ENCODE measurements at places on chromosomes 7 and 10. TPM values are rescaled to one million over a fixed set of nuclear protein-coding genes. Genes with fewer than 3 reads are reported as not detected.

DNA sequence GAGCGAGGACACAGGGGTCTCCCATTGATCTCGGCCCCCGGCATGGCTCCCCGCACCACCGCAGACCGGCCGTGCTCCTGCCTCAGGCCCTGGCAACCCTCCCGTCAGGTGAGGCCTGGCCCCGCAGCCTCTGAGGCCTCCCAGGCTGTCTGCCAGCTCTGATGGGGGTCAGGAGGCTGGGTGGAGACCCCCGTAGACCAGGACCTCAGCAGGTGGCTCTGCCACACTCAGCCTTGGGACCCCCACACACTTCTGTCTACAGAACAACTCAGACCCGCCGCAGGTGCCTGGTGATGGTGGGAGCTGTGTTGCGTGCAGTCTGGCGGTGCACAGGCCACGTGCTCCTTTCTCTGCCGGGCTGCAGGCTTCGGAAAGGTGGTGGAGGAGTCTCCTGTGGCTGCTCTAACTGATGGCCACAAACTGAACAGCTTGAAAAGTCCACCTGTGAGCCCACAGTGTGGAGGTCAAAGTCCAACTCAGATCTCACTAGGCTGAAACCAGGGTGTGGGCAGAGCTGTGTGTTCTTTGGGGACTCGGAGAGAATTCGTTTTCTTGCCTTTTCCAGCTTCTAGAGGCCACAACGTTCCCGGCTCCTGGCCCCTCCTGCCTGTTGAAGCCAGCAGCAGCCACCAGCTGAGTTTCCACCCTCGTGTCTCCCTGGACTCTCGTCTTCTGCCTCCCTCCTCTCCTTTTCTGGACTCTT, 62.5 kb downstream of the PWWP2B start:
- no peak overlapping the region for H3K27ac ChIP-seq
- no peak for DNase-seq
- no peaks in the 10 kb centered on the region for H3K36me3 ChIP-seq
- H3K4me3 ChIP-seq = no peak overlapping the region
- H3K4me1 ChIP-seq = no peaks in the 10 kb centered on the region

The MKI67 gene
- 136 TPM for total RNA-seq

DNA sequence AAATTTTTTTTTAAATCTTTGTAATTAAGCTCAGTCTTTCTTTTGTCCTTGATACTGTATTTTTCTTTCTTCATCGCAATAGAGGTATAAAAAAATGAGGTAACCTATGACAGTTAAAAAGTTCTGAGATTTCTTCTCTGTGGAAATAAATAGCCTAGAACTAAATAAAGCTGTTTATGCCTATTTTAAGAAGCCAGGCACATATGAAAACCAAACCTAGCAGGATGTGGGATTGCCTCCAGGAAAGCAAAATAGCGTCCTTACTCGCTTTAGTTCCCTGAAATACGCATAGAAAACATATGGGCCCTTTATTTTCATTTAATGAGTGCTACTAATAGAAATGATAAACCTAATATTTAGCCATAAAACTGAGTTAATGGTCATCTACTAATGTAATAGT, 6.6 kb downstream of the UBE2D1 start:
- H3K27ac ChIP-seq = no peak overlapping the region
- no peaks in the 10 kb centered on the region for H3K36me3 ChIP-seq
- no peaks in the 10 kb centered on the region for H3K27me3 ChIP-seq
- no peak for DNase-seq
- no peak overlapping the region for H3K4me3 ChIP-seq

DNA sequence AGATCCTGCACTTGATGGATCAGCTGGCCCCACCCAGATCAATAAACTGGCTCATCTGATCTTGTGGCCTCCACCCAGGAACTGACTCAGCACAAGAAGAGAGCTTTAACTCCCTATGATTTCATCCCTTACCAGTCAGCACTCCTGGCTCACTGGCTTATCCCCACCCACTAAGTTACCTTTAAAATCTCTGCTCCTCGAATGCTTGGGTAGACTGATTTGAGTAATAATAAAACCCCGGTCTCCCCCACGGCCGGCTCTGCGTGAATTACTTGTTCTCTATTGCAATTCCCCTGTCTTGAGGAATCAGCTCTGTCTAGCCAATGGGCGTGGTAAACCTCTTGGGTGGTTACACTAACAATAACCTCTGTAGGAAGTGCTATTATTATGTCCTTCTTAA, 83.7 kb downstream of the MBL2 start:
- no peaks in the 10 kb centered on the region for H3K4me1 ChIP-seq
- no peaks in the 10 kb centered on the region for H3K36me3 ChIP-seq
- H3K4me3 ChIP-seq = no peak overlapping the region
- no peak for DNase-seq

- H3K27ac ChIP-seq = no peak overlapping the region
- no peaks in the 10 kb centered on the region for H3K4me1 ChIP-seq
- DNase-seq = no peak
- H3K4me3 ChIP-seq = peak overlapping the region; percentile 51
- no peaks in the 10 kb centered on the region for H3K36me3 ChIP-seq
Observed at GRCh38 chr7:66043681-66044497, 31.7 kb upstream of the ASL start.

The SPAM1 gene
- total RNA-seq = not detected

The ADARB2 gene
- total RNA-seq = not detected

The PILRA gene
- 1.9 TPM for total RNA-seq

DNA sequence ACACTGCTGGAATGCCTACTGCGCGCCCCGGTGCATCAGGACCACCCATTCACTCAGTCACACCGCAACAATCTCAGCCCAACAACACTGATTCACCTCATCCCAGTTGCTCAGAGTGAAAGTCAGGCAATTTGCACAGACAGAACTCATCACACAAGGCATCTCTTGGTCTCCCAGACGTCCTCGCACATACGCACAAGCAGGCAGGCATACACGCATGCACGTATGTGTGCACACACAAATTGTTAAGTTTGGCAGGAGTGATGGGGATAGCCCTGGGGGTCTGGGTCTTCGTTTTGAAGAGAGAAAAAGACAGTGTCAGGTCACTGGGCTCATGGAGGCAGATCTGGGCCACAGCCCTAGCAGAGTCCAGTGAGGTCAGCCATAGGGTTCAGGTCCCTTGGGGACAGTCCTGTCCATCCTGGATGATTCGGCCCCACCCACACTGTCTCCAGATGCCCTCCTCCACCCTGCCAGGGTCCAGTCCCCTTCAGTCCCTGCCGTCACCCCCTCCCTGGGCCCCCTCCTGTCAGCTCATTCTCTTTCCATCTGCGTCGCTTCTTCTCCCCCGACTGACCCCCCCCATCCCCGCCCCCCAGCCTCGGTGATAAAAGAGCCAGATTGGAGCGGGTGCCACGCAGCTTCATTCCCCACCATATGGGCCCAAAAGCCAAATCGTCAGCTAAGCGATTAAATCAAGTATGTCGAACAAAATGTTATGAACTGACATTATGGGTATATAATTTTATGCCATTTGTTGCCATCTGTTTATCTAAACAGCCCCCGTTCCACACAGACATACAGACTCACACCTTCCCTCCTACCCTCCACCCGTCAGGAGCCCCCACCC, 48.5 kb upstream of the SLF2 start:
- H3K36me3 ChIP-seq = no peaks in the 10 kb centered on the region
- H3K27ac ChIP-seq = no peak overlapping the region
- H3K27me3 ChIP-seq = peaks cover 5% of the 10 kb centered on the region
- no peak for DNase-seq
- no peaks in the 10 kb centered on the region for H3K4me1 ChIP-seq
- no peak overlapping the region for H3K4me3 ChIP-seq

DNA sequence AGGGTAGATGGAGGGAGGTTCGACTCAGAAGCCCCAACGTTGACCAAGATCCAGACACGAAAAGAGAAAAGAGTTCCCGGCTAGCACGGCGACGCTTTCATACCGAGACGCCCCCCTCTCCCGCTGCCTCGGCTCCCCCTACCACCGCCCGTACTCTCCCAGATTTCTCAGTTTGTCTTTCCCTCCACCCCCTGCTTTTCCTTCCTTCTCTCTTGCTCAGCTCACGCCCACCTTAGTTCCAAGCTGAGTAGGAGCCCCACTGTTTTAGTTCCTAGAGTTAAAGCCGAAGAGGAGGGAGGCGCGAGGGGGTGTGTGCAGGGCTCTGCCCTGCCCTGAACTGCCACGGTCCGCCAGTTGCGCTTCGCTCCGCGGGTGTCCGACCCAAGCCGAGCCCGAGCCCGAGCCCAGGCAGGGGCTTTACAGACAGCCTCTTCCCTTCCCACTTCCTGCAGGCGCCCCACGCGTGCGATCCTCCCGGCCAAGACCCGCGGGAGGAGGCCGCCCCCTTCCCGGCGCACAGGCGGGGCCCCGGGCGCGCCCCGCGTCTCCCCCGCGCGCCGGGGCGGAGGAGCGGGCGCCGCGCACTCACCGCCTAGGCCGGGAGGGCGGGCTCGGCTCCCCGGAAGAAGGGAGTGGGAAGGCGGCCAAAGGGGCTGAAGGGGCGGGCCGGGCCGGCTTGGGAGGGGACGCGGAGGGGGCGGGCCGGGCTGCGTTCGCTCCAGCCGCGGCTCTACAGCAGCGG, at the start of gene EPHB6:
TSS of gene EPHB6 (plus strand) at position 705 of the 742 bp plus-strand sequence. CDS start 8,152 bp downstream, outside the sequence.
- H3K4me3 ChIP-seq = peak within 1 kb of the TSS; percentile 70
- H3K27me3 ChIP-seq = no peaks in the 10 kb centered on the region
- peak within 1 kb of the TSS; percentile 56 for H3K27ac ChIP-seq
- H3K36me3 ChIP-seq = no peaks in the 10 kb centered on the region

DNA sequence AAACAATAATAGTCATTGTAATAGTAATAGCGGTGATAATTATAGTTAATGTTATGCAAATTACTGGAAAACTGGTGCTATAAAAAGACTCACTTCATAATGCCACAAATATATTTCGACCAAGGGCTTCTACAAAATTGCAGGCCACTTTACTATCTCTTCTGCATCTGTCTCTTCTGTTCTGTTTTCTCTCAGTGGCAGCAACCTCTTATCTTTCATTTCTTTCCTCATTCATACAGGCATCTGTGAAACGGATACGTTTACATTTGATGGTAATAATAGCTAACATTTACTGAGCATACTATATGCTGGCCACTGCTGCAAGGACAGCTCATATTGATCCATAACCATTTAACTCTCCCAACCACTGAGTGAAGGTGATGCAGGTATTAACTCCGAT, 537.4 kb upstream of the PFKP start:
- no peaks in the 10 kb centered on the region for H3K4me1 ChIP-seq
- DNase-seq = no peak
- H3K27me3 ChIP-seq = no peaks in the 10 kb centered on the region
- H3K36me3 ChIP-seq = no peaks in the 10 kb centered on the region
- no peak overlapping the region for H3K4me3 ChIP-seq

The STEAP2 gene
- not detected for total RNA-seq

The CNPY1 gene
- not detected for total RNA-seq

DNA sequence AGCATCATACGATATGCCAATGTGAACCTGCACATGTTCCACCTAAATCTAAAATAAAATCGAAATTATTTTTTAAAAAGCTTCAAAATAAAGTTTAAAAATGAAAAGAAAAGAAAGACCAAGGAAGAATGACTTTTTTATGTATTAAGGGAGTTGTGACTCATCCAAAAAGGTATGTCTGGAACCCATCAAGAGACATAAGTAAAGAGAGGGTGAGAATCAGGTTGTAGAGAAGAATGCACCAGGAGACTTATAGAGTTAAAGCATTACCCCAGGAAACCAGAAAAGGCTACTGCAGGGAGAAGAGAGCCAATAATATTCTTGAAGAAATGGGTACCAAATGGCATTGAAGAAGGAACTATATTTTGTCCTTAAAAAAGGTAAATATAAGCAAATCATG, 69.8 kb downstream of the CTTNBP2 start:
- DNase-seq = no peak
- no peak overlapping the region for H3K27ac ChIP-seq
- no peaks in the 10 kb centered on the region for H3K4me1 ChIP-seq
- no peaks in the 10 kb centered on the region for H3K36me3 ChIP-seq

DNA sequence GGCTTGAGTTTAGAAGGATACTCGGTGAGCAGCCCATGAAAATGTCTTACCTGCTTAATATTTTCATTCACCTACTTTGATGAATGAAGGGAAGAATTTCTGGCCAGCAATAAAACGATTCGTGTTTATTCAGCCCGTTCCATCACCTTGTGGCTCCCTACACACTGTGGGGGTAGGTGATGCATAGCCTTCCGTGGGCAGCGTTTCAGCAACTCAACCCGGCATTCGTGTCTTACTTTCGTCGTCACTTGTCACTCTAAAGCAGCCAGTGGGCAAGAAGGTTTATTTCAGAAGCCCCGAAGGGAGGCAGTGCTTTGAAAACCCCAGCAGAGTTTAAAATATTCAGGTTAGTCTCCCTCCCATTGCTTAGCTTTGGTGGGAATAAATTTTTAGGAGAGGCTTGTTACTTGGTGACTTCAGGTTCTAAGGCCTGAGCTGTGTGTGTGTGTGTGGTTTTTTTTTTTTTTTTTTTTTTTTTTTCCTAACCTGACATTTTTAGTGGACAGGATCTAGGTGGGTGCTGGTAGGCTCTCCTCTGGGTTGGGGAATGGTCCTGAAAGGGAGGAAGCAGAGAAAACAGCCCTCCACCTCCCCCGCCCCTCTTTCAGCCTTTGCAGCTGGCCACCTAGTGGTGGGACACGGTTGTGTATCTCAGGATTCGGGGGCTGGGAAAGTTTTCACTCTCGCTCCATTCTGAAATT, 1.8 kb downstream of the GRK5 start:
- peak overlapping the region; percentile 78 for H3K4me3 ChIP-seq
- peaks cover 53% of the 10 kb centered on the region for H3K4me1 ChIP-seq
- H3K36me3 ChIP-seq = no peaks in the 10 kb centered on the region
- H3K27me3 ChIP-seq = no peaks in the 10 kb centered on the region

DNA sequence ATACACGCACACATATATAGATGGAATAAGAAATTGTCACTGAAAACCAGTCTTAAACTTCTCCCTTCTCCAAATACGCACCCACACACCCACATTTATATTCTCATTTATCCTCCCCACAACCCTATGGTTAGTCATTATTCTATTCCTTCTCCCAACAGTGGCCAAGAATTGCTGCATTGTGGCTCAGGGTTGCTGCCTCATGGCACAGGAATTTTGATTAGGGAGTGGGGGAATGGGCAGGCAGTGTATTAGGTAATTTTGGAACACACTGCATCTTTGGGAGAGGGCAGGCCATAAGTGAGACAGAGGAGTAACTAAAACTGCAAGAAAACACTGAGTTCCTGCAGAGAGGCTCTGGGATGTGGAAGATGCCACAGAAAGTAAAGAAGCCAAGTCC, 35.7 kb downstream of the NAPEPLD start:
- H3K4me3 ChIP-seq = no peak overlapping the region
- no peak overlapping the region for H3K27ac ChIP-seq
- H3K36me3 ChIP-seq = no peaks in the 10 kb centered on the region
- no peak for DNase-seq

- H3K36me3 ChIP-seq = peaks cover 27% of the 10 kb centered on the region
- H3K27ac ChIP-seq = no peak overlapping the region
- H3K4me1 ChIP-seq = no peaks in the 10 kb centered on the region
- no peak for DNase-seq
- H3K4me3 ChIP-seq = no peak overlapping the region
Observed at GRCh38 chr10:26540601-26541000, 102.5 kb downstream of the APBB1IP start.

GRCh38 chr10:1546431-1547110, 190.8 kb downstream of the ADARB2 start:
- no peak overlapping the region for H3K27ac ChIP-seq
- H3K4me3 ChIP-seq = no peak overlapping the region
- DNase-seq = no peak

Data from CD8-positive, alpha-beta memory T cell (primary cell).